ENCODE measurements at places on chromosomes 16 and 17.

DNA sequence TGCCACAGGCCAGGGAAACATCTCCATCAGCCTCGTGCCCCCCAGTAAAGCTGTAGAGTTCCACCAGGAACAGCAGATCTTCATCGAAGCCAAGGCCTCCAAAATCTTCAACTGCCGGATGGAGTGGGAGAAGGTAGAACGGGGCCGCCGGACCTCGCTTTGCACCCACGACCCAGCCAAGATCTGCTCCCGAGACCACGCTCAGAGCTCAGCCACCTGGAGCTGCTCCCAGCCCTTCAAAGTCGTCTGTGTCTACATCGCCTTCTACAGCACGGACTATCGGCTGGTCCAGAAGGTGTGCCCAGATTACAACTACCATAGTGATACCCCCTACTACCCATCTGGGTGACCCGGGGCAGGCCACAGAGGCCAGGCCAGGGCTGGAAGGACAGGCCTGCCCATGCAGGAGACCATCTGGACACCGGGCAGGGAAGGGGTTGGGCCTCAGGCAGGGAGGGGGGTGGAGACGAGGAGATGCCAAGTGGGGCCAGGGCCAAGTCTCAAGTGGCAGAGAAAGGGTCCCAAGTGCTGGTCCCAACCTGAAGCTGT, 3.4 kb downstream of the NXPH3 start:
- DNase-seq = no peak

DNA sequence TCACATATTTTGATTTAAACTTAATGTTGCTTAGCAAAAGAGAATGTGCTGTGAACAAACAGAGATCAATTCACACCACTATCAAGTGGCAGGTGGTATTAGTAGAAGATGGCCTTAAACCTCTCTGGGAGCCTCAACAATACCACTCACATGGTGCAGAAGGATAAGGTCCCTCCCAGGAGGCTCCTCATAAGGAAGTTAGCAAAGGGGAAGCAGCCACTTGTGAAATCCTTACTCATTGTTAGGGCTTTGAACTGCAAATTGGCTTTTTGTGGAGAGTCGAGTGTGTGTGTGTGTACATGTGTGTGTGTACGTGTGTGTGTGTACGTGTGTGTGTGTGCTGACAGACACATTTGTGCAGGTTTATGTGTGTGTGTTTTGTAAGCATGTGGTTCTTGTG, 48.9 kb upstream of the ASIC2 start:
- DNase-seq = no peak

GRCh38 chr16:17283016-17283415, 187.7 kb downstream of the XYLT1 start:
- no peak for DNase-seq

DNA sequence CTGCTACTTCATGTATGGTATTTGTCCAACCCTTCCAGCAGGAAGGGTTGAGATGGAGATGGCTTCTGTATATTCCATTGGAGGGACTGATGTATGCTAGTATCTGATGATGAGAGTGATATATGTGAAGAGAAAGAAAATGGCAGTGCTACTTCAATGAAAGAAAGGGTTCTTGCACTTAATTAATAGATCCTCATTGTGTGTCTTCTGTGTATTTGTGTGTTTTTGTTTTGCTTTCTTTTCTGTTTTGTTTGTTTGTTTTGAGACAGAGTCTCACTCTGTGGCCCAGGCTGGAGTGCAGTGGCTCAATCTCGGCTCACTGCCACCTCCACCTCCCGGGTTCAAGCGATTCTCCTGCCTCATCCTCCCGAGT, 61.2 kb upstream of the CRYM start:
- no peak for DNase-seq

GRCh38 chr17:34654276-34654880, 75.0 kb downstream of the TMEM132E start:
- DNase-seq = no peak

- DNase-seq = peak; percentile 62
Observed at GRCh38 chr17:17493249-17493985, 2.8 kb downstream of the RASD1 start.

DNA sequence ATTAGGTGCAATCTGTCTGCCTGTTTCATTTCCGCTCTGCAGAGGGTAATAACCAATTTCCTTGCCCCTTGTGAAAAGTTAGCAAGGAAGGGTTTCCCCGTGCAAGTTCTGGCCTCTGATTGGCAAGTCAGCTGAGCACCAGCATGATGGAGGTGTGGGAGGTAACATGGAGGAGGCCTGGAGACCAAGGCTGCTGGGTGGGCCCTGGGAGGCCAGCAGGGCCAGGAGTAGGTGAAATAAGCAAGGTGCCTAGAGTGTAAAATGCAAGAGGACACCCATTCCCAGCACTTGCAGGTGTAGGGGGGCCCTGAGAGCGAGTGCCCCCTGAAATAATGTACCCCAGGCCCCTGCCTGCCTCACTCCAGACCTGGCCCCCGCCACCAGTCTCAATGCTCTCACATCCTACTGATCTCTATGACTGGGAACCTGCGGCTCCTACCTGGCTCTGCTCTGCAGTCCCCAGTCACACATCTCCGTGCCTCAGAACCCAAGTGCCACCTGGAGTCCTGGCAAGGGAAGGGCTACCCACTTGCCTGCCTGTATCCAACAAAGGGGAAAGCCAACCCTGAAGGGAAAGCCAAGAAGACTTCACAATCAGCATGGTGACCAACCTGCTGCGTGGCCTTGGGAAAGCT, 116.2 kb downstream of the C16orf78 start:
- no peak for DNase-seq
